ENCODE measurements at places on chromosomes 1 and 21.

DNA sequence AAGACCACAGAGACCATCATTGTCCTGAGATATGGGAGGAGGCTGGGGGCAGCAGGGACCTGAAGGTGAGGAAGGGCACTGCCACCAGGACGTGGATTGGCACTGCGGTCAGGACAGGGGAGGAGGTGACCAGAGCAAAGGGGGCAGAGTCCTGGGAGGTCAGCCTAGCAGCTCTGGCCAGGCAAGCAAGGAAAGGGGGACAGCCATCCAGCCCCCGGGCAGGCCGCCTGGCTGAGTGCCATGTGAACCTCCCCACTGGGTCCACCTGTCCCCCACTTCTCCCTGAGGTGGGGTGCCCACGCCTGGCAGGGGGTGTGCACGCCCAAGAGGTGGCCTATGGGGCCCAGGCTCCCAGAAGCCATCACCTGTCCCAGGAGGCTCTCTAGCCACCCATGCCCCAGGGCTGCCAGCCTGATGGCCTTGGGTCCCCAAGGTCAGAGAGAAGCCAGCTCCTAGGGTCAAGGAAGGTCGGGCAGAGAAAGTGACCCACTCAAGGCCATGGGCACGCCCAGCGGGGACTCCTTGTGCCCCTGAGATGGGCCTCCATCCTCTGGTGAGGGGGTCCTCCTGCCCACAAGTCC is 17.6 kb upstream of the PTTG1IP start:
- DNase-seq = no peak

- DNase-seq = peak; percentile 38
Observed at GRCh38 chr1:98468111-98468717, 193.3 kb upstream of the SNX7 start.

DNA sequence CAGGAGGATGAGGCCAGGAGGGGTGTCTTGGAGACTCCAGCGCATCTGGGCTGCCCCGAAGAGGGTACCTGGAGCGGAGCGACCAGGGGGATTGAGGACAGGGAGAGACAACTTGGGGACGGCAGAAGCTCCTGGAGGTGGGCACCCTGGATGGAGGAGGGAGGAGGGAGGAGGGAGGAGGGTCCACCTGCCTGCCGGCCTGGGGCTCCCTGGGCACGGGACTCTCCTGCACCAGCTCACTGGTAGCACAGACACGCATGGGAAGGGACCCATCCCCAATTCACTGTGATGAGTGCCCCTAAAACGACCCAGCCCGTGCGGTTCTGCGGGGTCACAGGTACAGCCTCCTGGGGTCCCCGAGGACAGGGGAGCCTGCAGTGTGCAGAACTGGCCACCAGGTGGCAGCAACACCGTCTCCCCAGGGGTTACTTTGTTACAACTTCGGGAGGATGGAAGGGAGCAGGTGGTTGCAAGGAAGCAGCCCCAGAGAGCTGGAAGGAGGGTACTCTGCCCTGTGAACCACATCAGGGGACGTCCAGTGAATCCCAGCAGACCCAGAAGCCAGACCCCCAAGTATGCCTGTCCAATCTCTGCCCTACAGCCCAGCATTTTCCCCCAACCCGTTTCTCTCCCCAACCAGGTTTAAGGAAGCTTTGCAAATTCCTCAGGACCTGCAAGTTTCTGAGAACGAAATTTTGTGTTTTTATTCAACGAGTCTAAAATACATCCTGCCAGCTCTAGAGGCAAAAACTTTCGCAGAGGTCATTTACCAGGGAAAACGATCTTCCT is 482.4 kb downstream of the NPHP4 start:
- no peak for DNase-seq

DNA sequence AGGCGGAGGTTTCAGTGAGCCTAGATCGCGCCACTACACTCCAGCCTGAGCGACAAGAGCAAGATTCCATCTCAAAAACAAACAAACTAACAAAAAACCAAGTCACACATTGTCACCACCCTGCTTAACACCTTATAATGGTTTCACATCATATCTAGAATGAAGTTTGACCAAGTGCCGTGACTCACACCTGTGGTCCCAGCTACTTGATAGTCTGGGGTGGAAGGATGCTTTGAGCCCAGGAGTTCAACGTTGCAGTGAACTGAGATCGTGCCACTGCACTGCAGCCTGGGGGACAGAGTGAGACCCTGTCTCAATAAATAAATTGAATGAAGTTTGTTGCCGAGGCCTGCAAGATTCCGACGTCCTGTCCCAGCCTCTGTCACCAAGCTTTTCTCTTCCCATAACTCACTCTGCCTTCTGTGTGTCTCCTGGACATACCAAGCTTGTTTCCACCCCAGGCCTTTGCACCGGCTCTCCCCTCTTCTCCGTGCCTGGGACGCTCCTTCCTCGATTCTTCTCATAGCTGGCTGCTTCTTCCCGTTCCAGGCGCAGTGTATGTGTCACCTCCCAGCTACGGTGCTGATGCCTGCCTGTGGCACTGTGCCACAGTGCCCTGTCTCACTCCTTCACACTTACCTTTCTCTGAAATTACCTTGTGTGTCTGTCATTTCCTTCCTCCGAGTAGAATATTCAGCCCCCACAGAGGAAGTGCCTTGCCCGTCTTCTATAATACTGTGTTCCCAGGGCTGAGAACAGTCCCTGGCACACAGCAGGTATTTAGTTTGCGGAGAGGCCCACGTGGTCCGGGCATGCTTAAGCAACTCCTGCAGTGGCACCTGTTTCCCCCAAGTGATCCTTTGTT is 3.8 kb upstream of the SELENON start:
- DNase-seq = peak; percentile 58

GRCh38 chr1:208179961-208180409 is 64.2 kb downstream of the PLXNA2 start:
- no peak for DNase-seq

DNA sequence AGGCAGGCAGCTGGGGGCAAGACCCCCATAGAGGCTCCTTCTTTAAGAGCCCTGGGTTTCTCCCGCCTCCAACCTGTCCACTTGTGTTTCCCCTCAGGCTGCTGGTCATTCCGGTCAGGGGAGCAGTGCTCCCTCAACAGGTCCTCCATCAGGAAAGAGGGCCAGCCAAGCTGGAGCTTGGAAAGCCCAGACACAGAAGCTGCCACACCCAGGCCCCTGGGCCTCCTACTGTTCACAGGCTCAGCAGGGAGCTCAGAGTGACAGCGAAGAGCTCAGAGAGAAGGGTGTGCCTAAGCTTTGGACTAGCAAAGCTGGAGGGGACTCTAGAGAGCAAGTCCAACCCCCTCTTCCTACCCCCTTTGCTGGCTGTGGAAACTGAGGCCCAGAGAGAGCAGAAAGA is 10.3 kb upstream of the CDCP2 start:
- no peak for DNase-seq

DNA sequence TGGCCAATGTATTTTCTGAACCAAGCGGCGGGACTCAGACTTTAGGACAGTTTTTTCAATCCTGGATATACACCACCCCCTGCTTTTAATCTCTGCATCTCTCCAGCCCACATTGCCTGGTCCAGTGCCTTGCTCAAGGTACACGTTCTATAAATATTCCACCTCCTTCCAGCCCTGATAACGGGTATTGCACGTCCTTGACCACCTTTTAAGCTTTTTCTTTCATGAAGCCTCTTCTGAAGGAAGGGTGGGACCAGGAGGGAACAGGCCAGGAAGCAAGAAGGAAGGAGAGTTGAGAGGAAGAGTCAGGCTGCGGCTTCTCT is 3.4 kb downstream of the S100A16 start:
- no peak for DNase-seq

DNA sequence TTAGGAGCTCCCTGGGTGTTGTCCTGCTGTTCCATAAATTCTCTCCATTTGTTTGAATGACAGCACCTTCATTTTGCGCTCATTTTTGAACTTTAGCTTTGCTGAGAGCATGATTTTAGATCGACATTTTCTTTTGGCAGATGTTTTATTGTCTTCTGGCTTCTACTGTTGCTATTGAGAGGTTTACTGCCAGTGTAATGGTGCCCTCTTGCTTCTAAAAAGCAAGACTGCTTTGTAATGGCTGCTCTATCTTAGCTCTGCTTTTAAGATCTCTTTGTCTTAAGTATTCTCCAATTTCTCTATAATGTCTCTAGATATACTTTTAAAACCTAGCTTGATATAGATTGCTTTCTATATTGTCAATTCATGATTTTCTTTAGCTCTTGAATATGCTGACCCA is 27.8 kb downstream of the THEM4 start:
- no peak for DNase-seq

GRCh38 chr1:6495041-6495441 is 3.6 kb upstream of the PLEKHG5 start:
- no peak for DNase-seq

- no peak for DNase-seq
Observed at GRCh38 chr1:57279909-57280666, 143.8 kb downstream of the DAB1 start.

- no peak for DNase-seq
Observed at GRCh38 chr21:44523567-44524413, 16.2 kb downstream of the KRTAP10-1 start.

DNA sequence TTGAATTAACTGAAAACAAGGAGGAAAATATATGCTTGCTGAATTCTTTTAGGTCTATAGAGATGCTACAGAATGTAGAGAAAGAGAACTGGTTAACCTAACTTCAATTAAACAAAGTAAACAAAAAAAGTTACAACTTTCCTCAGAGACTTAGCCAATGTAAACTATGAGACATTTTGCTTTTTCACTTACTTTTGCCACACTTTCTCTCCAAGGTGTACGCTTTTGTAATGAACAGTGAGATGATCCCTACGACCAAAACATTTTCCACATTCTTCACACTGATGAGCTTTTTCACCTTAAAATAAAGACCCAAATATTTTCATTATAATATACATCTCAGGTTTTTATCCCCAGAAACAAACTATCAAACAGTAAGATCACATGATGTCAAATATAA is 28.3 kb upstream of the ASPM start:
- DNase-seq = no peak

GRCh38 chr1:119363162-119363561 is 5.4 kb upstream of the HAO2 start:
- no peak for DNase-seq

DNA sequence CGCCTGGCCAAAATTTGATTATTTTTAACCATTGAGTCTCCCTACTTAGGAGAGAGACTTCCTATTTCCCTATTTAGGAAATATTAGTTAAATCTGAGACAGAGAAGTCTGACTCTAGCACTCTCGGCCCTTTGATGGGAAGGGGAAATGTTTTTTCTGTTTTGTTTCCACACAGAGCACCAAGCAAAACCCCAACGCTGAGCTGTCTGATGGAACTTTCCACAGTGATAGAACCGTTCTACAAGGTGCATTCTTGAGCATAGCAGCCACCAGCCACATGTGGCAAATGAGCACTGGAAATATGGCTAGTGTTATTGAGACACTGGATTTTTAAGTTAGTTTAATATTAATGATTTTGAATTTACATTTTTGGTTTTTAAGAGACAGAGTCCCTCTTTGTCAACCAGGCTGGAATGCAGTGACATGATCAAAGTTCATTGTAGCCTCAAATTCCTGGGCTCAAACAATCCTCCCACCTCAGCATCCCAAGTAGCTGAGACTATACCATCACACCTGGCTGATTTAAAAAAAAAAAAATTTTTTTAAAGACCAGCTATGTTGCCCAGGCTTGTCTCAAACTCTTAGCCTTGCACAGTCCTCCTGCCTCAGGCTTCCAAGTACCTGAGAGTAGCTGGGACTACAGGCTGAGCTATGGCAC is 77.3 kb upstream of the GALNT2 start:
- no peak for DNase-seq

GRCh38 chr1:6244401-6245049 is 546 bp downstream of the HES3 start:
- no peak for DNase-seq

DNA sequence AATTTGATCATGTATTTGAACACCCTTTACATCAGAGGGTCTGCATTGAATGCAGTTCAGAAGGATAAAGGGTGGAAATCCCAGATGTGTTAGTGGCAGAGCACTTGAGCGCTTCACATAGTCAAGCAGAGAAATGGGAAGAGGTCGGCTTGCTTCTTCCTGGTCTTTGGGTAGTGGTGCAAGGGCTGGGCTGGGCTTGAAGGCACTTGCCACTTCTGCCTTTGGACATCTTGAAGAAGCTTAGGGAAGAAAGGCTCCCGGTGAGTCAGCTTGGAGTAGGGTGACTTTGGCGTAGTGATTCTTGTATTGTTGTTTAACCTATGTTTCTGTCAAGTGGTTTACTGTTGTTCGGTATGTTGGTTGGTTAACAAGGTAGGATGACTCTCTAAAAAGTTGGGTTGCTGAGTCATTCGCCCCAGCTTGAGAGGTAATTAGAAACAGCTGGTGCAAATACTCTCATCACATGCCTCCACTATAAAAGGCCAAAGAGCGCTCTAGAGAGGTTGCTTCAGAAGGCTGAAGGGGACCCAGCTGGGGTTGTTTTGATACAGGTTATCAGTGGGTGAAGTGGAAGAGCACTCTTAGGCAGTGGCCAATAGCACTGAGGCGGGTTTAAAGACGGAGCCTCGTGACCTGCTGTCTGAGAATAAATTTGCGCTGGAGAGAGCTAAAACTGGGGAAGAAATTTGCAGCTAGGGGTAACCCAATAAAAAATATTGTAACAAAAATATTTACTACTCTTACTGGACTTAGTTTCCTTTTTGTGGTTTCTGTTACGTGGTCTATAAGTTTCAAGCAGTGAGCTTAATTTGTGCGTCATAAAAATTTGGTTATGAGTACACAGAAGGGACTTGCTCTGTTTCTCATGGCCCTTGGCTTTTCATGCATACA is 1.4 kb downstream of the BACH1 start:
- peak; percentile 77 for DNase-seq

GRCh38 chr21:34583926-34584563 is 30.9 kb downstream of the RCAN1 start:
- DNase-seq = no peak

DNA sequence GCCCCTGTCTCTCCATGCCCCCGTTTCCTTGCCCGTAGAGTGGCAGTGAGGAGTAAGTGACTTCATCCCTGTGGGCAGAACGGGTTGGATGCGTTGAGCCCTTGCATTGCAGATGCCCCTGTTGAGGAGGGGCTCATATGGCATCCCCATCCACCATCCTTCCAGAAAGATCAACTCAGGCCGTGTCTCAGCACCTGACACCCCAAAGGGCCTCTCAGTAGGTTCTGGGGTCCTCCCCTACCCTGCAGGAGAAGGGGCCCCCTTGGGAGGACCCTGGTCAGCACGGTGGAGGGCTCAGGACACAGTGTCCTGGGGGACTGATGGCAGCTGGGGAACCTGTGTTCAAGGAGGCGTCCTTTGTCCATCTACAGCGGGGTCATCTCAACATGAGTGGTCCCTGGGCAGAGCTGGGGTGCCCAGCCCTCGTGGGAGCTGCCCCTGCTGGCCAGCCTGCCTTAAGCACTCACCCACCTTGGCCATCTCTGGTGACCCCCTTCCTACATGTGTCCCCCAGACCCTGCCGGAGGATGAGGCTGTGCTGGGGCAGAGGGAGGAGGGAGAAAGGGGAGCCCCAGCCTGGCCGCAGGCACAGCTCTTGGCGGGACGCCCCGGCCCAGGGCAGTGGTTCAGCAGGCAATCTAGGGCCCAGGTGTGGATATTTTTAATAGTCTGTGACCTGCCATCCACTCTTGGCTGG is 48.2 kb upstream of the ACTRT2 start:
- DNase-seq = no peak
